ENCODE measurements at places on chromosomes 16 and 17.

- no peak for DNase-seq
Measured at GRCh38 chr17:79340333-79341221, 266.0 kb downstream of the ENGASE start.

DNA sequence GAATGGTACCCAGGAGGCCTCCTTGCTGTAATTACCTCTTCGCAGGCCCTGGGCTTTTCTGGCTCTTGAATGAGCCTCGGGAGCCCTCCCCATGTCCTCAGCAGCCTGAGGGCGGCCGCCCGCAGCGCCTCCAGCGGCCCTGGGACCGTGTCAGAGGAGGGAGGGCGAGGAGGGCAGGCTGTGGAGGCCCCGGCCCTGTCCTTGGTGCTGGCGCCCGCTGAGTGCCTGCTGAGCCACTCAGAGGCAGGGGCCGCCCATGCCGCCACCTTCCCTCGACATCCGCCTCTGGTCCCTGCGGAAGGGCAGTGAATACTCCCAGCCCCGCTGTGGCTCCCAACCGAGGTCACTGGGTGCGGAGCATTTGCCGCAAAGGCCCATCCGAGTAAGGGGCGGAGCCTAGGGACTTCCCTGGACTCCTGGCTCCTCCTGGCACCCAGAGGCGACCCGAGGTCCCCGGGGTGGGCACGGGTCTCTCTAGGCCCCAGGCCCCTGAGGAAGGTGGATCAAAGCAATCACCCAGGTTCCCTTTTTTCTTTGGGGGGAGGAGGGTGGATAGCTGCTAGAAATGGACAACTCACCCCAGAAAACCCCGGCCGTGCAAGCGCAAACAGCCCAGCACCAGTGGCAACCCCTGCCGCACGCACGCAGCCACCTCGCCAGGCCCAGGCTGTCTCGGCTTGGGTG lies 2.8 kb downstream of the RBFOX3 start:
- no peak for DNase-seq

DNA sequence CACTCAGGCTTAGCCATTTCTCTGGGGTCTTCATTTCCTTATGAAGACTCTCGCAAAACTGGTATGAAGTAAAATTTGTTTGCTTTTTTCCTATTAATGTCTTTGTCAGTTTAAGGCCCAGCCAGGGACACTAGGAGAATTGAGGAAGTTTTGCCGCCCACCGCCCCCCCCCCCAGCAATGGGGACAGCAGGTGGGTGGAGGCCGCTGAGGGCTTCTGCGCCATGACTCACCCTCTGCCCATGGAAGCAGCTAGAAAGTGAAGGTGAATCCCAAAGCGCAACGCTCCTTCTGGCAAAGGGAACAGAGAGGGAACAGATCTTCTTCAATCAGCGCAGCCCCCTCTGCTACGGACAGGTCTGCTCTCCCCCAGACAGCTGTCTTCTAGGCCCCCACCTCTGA lies 49.7 kb downstream of the MARF1 start:
- DNase-seq, result no peak

GRCh38 chr17:27504188-27504995 lies 48.1 kb downstream of the KSR1 start:
- no peak for DNase-seq

GRCh38 chr17:82907797-82908542 lies 68.1 kb upstream of the ZNF750 start:
- no peak for DNase-seq

DNA sequence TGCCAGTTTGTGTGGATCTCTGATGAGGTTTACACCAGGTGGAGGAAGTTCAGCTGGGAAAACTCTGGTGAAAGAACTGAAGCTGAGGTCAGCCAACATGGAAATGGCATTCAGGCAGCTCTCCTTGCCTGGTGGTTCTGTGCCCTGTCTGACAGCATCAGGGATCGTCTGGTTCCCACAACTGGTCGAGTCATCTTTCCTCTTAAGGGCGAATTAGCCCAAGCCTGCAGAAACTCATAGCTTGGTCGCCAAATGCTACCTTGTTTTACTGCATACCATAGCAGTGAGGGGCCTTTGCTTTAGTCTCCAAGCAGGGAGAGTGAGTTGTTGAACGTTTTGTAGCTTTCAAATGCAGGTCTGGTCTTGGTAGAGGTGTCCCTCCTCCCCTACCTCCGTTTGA lies 7.2 kb downstream of the PLCG2 start:
- no peak for DNase-seq

- DNase-seq, result no peak
Measured at GRCh38 chr16:28196387-28196987, 15.3 kb downstream of the XPO6 start.

GRCh38 chr17:54013072-54013471 lies 190.3 kb downstream of the KIF2B start:
- DNase-seq, result no peak

GRCh38 chr16:30949650-30950515 lies 1.0 kb downstream of the ORAI3 start:
- no peak for DNase-seq

- no peak for DNase-seq
Measured at GRCh38 chr17:55023626-55024025, 55.1 kb downstream of the STXBP4 start.

DNA sequence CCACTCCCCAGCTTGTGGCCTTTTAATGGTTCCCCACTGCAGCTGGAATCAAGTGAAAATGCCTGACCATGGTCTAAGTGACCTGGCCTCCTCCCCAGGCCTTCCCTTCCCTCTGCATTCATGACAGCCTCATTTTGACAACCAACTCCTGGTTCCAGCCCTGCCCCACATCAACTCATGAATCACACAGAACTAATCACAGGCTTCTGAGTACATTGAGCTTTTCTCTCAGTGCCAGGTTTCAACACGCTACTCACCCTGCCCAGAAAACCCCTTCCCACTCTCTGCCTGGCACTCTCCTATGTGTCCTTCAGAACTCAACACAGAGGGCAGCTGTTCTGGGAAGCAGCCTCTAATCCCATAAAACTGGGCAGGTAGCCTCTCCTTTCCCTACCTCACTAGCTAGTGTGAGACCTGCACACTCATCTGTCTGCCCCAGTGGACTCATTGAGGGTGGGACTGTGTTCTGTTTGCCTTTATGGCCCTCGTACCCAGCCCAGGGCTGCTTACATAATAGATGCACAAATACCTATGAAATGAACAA lies 313.6 kb downstream of the GRIN2A start:
- DNase-seq, result no peak

GRCh38 chr16:54283725-54284318 lies 2.8 kb downstream of the IRX3 start:
- no peak for DNase-seq

- DNase-seq, result no peak
Measured at GRCh38 chr16:88553739-88554138, 16.5 kb upstream of the ZC3H18 start.

DNA sequence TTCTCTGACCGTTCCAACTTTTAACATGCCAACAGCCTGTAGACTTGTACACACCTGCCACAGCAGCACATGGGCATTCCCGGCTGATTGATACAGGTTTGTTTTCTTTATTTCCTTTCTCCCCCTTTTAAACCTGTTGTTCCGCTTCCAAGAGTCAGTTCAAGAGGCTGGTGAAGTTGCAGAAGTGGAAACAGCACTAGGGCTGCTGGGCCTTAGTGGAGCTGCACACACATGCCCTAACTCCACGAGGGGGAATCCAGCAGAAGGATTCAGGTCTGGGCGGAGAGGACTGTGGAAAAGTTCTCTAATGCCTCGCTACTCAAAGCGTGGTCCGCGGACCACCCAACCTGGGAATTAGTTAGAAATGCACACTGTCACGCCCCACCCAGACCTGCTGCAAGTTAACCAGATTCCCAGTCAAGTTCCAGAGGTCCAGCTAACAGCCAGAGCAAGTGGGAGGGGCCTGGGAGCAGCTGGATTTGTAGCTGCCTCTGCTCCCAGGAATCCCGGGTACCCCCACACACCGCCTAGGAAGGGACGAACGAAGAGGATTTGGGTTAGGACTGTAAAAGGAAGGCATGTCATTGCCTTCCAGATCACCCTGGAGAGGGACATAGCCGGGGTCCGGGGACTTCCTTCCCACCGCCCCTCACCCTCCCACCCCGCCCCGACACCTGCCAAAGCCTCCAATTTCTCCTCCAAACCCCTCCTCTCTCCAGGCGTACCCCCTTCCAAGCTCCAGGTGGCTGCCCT lies 542 bp downstream of the SLC39A11 start:
- DNase-seq, result no peak

DNA sequence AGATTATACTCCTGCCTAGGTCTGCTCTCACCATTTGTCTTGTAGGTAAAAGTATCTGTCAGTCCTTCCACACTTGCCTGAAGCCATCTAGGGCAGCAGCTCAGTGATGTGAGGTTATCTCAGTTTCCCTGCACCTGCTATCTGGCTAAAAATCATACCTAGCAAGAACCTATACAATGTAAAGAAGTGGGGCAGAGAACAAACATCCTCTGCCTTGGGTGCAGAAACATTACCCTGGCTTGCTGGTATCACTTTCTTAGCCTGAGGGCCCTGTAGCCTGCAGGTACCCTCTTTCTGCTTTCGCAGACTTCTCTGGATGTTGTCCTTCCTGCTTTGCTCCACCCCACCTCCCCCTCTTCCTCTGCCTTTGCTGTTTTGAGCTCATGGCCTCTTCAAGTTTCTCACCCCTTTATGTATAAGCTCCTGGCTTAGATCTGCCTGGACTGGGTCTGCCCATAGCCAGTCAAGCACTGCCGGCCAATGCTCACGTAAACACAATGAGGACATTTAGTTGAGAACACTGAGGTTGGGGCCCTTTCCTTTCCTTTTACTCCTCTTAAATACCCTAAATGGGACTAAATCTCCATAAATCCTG lies 8.7 kb upstream of the SDK2 start:
- DNase-seq, result no peak

DNA sequence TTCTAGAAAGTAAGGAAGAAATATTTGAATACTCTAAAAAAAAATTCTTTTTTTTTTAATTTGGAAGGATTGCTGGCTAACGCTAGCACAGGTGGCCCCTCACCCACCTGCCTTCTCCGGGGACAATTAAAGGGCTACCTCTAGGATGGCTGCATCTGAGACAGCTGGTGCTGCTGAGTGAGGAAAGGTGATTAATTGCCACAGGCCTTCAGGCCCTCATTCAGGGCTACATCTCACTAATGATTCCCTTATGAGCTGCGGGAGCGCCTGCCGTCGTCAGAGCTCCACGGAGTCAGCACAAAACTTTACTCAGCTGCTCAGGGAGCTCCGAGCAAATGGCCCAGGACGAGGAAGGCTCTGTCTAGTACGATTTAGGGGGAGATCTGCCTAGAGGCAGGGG lies 27.0 kb upstream of the AKTIP start:
- DNase-seq, result no peak

DNA sequence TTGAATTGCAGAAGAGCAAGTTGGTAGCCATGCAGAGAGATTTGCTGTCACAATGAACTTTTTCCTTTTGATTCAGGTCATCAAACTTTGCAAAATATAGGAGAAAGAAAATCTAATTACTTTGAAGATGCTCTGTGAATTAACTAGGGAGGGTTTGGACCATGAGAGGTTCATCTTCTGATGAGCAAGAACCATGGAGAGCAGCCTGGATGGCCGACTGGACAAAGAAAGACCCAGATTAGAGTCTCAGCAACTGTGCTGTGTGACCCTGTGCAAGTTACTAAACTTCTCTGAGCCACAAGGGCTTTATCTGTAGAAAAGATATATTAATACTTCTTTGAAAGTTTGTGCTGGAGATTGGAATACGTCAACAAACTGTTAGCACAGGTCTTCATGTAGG lies 122.6 kb upstream of the ADAMTS18 start:
- DNase-seq, result no peak

GRCh38 chr16:26787924-26788323 lies 278.8 kb upstream of the C16orf82 start:
- no peak for DNase-seq

- DNase-seq, result no peak
Measured at GRCh38 chr17:75457047-75457654, 716 bp downstream of the TMEM94 start.

DNA sequence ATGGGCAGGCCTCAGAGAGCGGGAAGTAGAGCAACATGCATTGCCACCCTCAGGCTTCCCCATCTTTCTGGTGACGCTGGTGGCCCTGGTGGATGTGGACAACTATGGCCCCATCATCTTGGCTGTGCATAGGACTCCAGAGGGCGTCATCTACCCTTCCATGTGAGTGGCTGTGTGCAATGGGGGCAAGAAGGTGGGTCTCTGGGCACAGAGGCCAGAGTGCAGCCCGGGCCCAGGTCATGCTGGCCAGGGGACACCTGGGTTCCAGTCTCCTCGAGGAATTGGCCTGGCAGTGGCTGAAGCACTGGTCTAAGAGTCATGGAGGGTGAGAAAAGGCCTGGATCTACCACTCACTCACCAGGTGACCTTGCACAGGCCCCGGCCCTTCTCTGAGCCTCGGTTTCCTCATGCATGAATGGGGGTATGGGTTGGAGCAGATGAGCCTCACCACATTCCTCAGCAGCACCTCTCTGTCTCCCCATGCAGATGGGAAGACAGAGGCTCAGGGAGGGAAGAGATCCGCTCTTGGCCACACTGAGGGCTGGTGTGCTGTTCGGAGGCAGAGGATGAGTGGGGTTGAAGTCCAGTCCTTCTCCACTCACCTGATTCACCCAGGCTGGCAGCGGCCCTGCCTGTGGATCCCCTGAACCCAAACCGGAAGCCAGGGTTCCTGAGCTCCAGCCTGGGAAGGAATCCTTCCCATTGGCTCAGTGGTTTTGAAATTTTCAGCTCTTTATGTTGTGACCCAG lies 7.2 kb upstream of the ADGRG3 start:
- DNase-seq, result no peak

DNA sequence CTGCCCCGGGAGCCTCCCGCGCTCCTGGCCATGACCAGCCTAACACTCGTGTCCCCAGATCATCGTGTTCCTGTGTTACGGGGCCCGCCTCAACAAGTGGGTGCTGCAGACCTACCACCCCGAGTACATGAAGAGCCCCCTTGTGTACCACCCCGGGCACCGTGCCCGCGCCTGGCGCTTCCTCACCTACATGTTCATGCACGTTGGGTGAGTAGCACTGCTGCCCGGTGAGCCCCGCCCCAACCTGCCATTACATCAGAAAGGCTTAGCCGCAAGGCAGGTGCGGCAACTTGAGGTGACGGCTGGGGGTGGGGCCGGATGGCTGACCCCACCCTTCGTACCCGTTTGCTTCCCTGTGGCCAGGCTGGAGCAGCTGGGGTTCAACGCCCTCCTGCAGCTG lies 1.4 kb downstream of the RHBDL1 start:
- DNase-seq, result no peak

DNA sequence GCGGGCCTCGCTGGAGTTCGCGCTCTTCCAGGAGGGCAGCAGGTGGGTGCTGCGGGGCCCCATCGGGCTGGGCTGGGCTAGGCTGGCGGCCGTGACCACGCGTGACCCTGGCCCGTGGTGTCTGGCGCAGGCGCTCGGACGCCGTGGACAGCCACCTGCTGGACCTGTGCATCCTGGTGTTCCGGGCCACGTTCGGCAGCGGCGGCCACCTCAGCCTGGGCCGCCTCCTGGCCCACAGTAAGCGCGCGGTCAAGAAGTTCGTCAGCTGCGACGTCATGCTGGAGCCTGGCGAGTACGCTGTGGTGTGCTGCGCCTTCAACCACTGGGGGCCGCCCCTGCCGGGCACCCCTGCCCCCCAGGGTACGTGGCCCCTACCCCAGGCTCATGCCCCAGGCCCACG lies 8.0 kb upstream of the PRR35 start:
- no peak for DNase-seq

GRCh38 chr16:81526935-81527334 lies 82.3 kb downstream of the CMIP start:
- DNase-seq, result no peak

GRCh38 chr17:8964801-8965393 lies 610 bp downstream of the PIK3R5 start:
- DNase-seq, result peak; percentile 19

- no peak for DNase-seq
Measured at GRCh38 chr17:74917430-74917829, 5.6 kb downstream of the USH1G start.

All from T-helper 22 cell (primary cell).